ENCODE measurements at places on chromosomes 16 and 17. TPM values are rescaled to one million over a fixed set of nuclear protein-coding genes. Genes with fewer than 3 reads are reported as not detected.

Gene TBC1D28
- not detected for total RNA-seq

Gene SLC16A6
- 3.1 TPM for total RNA-seq

Gene CDRT4
- 10.0 TPM for total RNA-seq

Gene ALOX12
- not detected for total RNA-seq

Gene FBXW10
- total RNA-seq: 0.47 TPM

Gene PPL
- total RNA-seq: 0.31 TPM

Gene SALL1
- total RNA-seq: 4.4 TPM

Gene MEIOB
- total RNA-seq: not detected

Gene ASGR1
- 15.6 TPM for total RNA-seq

Gene RRAD
- 0.94 TPM for total RNA-seq

Gene GLOD4
- total RNA-seq: 60.2 TPM

Gene MYH8
- 2.0 TPM for total RNA-seq

Gene UMOD
- total RNA-seq: not detected

Gene PRRT2
- 20.6 TPM for total RNA-seq

Gene RBFOX1
- 78.0 TPM for total RNA-seq

Gene TM4SF5
- total RNA-seq: not detected

Gene KCNJ18
- not detected for total RNA-seq

Gene GNPTG
- 15.0 TPM for total RNA-seq

Gene SLC7A6OS
- 12.8 TPM for total RNA-seq

Gene FAHD1
- total RNA-seq: 63.6 TPM

Gene GAS7
- total RNA-seq: 80.2 TPM

Gene AIPL1
- total RNA-seq: not detected

Gene LGALS9B
- total RNA-seq: not detected

Gene PIK3R5
- 0.62 TPM for total RNA-seq

Gene TUFM
- 56.6 TPM for total RNA-seq

Gene PMFBP1
- total RNA-seq: 2.5 TPM

Gene SLC5A10
- total RNA-seq: not detected

Gene TRPV3
- 0.47 TPM for total RNA-seq

Gene KRTAP9-8
- not detected for total RNA-seq

Gene CD300C
- total RNA-seq: 0.31 TPM

Gene ST6GALNAC2
- not detected for total RNA-seq

Gene HSD17B1
- total RNA-seq: 0.62 TPM

Gene BCO1
- total RNA-seq: 0.31 TPM

Gene FDXR
- total RNA-seq: 3.1 TPM

Gene CCNF
- 10.8 TPM for total RNA-seq

Gene NGFR
- 3.3 TPM for total RNA-seq

Gene DRC3
- total RNA-seq: 2.0 TPM

Gene TEX2
- total RNA-seq: 28.2 TPM

Gene DDX5
- total RNA-seq: 377 TPM

Gene SULT1A2
- not detected for total RNA-seq

Gene ODAD4
- 1.6 TPM for total RNA-seq

Gene PPM1E
- 55.1 TPM for total RNA-seq

Gene SLC16A11
- 0.31 TPM for total RNA-seq

Gene ABCA3
- total RNA-seq: 34.8 TPM

Gene PRSS27
- 1.6 TPM for total RNA-seq

Gene CD300LG
- not detected for total RNA-seq

Gene KCNH6
- total RNA-seq: 0.16 TPM

Gene GNG13
- not detected for total RNA-seq

Gene MPO
- total RNA-seq: not detected

Gene KRT33B
- not detected for total RNA-seq

Gene PEMT
- total RNA-seq: 15.3 TPM

Gene NACA2
- total RNA-seq: not detected

Gene ACSM5
- total RNA-seq: 0.78 TPM

Gene ZNF594
- total RNA-seq: 39.0 TPM

Gene OTOP3
- not detected for total RNA-seq

Gene NPIPA3
- 0.94 TPM for total RNA-seq

Measured in occipital lobe (tissue), 3 donors.